Activated naive CD8-positive, alpha-beta T cell treated with anti-CD3 and anti-CD28 coated beads, Interleukin-2, amount 50 U/mL, for 24 hours (primary cell): ENCODE measurements at places on chromosomes 12 and 14.

DNA sequence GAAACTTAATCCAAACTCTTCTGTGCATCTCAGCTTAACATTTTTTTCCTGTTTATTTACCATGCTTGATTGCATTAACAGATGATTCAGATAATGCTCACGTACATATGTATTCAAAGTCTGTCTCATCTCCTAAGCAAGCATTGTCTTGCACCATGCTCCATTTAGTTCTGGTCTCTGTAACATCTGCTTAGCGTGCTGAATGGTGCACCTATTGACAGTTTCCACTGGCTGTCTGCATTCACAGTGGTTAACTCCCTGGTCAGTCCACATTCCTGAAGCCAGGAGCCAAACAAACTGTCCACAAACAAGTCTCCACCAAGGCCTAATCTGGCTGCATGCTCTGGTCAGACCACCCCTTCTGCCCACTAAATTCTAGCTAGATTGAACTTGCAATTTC, 83.9 kb downstream of the KNTC1 start:
- no peak for DNase-seq
- no peak overlapping the region for H3K4me3 ChIP-seq
- H3K36me3 ChIP-seq: peaks cover 57% of the 10 kb centered on the region
- no peaks in the 10 kb centered on the region for H3K27me3 ChIP-seq
- no peak overlapping the region for H3K27ac ChIP-seq

GRCh38 chr12:91364471-91365184, 182.0 kb upstream of the DCN start:
- H3K27me3 ChIP-seq: no peaks in the 10 kb centered on the region
- no peak overlapping the region for H3K27ac ChIP-seq
- no peaks in the 10 kb centered on the region for H3K36me3 ChIP-seq
- DNase-seq: no peak

- H3K27ac ChIP-seq: no peak overlapping the region
- H3K27me3 ChIP-seq: no peaks in the 10 kb centered on the region
- no peak overlapping the region for H3K4me3 ChIP-seq
- DNase-seq: no peak
These were observed 129.1 kb downstream of the GPR135 start for GRCh38 chr14:59336098-59336497.

GRCh38 chr14:69539631-69540410, 34.9 kb downstream of the CCDC177 start:
- peaks cover 25% of the 10 kb centered on the region for H3K27me3 ChIP-seq
- H3K36me3 ChIP-seq: no peaks in the 10 kb centered on the region
- DNase-seq: no peak
- H3K27ac ChIP-seq: no peak overlapping the region

- H3K27ac ChIP-seq: peak overlapping the region; percentile 6
- no peak overlapping the region for H3K4me3 ChIP-seq
- H3K36me3 ChIP-seq: no peaks in the 10 kb centered on the region
- H3K27me3 ChIP-seq: no peaks in the 10 kb centered on the region
These were observed 382.5 kb upstream of the ATP2B1 start for GRCh38 chr12:90090929-90091651.

DNA sequence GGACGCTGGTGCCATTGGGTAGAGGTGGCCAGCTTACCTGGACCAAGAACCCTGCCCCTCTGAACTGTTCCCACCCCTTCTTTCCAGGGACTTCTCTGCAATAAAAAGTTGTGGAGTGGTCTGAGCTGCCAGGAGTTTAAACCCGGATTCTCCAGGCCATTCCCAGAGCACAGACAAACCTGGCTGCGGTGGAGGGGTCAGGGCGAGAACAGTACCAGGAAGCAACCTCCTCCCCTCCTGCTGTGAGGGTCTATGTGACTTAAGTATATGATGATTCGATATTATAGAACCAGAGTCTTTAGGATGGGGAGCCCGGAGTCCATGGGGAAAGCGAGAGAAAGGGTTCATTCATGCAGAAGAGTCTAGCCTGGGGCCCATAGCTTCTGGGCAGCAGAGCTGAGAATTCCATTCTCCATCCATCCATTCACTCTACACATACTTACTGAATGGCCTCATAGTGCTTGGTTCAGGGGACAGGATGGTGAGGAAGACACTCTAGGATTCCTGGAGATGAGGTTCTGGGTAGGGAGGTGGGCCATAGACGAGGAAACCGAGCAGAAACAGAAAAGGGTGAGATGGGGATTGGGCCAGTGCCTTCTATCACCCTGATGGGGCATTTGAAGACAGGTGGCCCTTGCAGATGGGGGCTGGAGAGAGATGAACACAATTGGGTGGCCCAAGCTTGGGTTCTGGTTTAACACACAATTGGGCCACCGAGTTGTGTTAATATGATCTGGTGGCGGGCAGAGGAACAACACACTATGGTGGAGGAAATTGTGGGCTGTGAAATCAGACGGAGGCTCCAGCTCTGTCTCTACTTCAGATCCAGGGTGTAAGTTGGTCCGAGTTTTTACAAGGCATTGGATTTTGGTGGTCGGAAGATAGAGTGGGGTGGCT, 5.2 kb downstream of the KRT86 start:
- no peak overlapping the region for H3K27ac ChIP-seq
- H3K4me3 ChIP-seq: no peak overlapping the region
- peaks cover 21% of the 10 kb centered on the region for H3K27me3 ChIP-seq
- no peak for DNase-seq

DNA sequence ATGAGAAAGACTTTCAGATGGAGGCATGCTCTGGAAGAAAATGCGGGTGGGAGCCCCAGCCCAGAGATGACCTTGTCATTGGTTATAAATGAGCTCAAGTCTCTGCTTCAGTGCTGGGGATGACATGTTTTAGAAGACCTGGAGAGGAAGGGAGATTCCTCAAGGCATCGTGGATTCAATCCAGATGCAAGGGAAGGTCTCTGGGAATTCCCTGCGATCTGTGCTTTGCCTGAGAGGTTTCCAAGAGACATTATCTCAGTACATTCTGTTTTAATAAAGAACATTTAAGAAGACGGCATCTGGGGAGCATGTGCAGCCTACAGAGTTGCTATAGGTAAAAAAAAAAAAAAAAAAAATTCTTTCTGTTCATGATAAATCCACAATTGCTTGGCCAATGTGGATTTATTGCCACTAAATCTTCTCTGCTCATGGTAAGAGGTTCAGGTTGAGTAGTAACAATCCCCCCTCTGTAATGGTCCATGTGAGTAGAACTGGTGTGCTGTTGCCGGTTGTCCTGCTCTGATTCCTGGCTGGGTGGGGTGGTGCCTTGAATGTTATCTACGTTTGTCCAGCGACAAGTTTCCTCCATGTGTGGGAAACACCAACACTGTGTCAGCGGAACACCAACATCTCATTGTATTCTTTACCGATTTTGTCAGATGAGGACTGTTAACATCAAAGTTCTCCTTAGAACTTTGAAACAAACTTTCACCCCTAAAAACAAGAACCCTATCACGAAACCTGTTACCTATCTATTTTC, 230.0 kb downstream of the MSRB3 start:
- no peaks in the 10 kb centered on the region for H3K36me3 ChIP-seq
- H3K27ac ChIP-seq: no peak overlapping the region
- no peak overlapping the region for H3K4me3 ChIP-seq
- H3K4me1 ChIP-seq: no peaks in the 10 kb centered on the region
- no peak for DNase-seq
- peaks cover 5% of the 10 kb centered on the region for H3K27me3 ChIP-seq

DNA sequence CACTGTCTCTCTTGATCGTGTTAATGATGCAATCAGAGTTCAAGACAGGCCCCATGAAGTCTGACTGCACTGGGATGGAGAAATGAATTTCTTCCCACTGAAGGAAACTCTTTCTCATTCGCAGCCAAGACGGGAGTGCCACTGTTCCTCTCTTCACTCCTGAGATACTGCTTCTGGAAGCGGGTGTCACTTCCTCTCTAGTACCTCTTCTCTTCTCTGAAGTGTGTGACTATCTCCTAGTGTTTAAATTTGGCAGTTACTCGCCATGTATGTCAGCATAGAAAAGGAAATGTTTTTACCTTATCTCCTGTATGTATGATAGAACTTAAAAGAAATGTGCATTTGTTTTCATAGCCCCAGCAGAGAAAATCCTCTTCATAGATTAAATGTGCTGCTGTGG, 215.2 kb downstream of the ANO6 start:
- H3K4me3 ChIP-seq: no peak overlapping the region
- no peaks in the 10 kb centered on the region for H3K27me3 ChIP-seq
- peaks cover 10% of the 10 kb centered on the region for H3K4me1 ChIP-seq
- H3K36me3 ChIP-seq: peaks cover 41% of the 10 kb centered on the region
- no peak for DNase-seq
- no peak overlapping the region for H3K27ac ChIP-seq

DNA sequence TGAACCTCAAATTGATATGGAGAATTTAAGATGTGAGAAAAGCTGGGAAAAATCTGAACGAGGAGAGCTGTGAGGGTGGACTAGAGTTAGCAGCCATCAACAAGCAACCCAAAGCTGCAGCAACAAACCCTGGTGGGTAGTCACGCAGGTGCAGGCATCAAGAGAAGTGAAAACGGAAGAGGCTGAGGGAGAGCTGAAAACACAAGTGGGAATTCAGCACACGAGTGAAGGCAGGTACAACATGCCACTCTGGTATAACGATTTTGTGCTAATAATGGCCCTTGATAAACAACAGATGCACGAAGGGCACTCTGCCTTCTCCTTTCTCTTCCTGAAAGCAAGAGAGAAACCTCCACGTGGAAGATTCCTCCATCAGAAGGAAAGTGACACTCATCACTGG, 11.5 kb downstream of the TCL1B start:
- H3K4me1 ChIP-seq: peaks cover 21% of the 10 kb centered on the region
- H3K27me3 ChIP-seq: peaks cover 19% of the 10 kb centered on the region
- H3K4me3 ChIP-seq: no peak overlapping the region
- no peaks in the 10 kb centered on the region for H3K36me3 ChIP-seq
- DNase-seq: no peak

DNA sequence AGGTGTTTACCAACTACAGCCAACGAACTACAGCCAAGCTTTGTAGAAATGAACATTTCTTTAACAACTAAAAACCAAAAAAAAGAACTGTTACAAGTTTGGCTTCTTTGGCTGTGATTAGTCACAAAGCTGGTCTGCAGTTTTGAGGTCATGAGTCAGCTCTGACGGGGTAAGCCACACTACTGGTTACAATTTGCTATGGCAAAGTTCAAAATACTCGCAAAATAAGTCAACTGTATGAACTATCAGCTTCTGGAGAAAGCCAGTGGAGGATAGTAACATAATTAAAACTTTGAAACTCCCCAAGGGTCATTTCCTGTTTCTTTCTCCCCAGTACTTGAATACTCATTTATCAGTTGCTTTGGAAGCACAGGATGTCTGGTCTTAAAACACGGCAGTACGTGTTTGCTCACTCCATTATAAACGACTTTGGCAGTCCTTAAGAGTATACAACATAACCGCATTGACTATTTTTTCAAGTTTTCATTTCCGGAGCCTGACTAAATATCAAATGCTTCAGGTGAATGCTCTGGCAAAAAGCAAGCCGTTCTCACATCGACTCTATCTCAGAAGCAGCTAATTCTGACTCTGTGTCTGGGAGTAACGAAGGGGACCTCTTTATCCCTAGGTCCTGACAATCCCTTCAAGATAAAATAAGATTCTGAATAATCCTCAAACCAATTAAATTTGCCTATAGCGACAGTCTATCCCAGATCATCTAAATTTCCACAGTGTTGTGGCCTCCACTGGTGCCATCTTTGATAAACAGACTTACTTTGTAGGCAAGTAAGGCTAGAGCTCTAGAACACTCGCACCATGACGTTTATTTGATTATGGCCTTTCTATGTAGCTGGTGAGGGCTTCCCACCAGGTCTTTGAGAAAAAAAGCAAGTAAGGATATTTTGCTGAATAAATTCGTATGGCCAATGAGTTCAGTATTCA, 10.6 kb downstream of the PHLDA1 start:
- H3K27me3 ChIP-seq: no peaks in the 10 kb centered on the region
- peaks cover 65% of the 10 kb centered on the region for H3K4me1 ChIP-seq
- H3K36me3 ChIP-seq: no peaks in the 10 kb centered on the region
- H3K4me3 ChIP-seq: peak overlapping the region; percentile 70
- peak; percentile 67 for DNase-seq

GRCh38 chr14:34250959-34251358, 211.1 kb downstream of the SPTSSA start:
- no peak overlapping the region for H3K27ac ChIP-seq
- DNase-seq: no peak
- H3K4me1 ChIP-seq: no peaks in the 10 kb centered on the region
- no peak overlapping the region for H3K4me3 ChIP-seq
- peaks cover 5% of the 10 kb centered on the region for H3K27me3 ChIP-seq

- no peaks in the 10 kb centered on the region for H3K36me3 ChIP-seq
- H3K27me3 ChIP-seq: no peaks in the 10 kb centered on the region
- DNase-seq: no peak
- no peak overlapping the region for H3K4me3 ChIP-seq
- H3K4me1 ChIP-seq: peaks cover 22% of the 10 kb centered on the region
These were observed 160.9 kb upstream of the EEA1 start for GRCh38 chr12:93089805-93090569.

GRCh38 chr12:6367065-6367968, 8.0 kb downstream of the SCNN1A start:
- H3K36me3 ChIP-seq: no peaks in the 10 kb centered on the region
- H3K4me1 ChIP-seq: peaks cover 37% of the 10 kb centered on the region
- no peaks in the 10 kb centered on the region for H3K27me3 ChIP-seq
- no peak for DNase-seq

GRCh38 chr12:41437563-41437962, 249.4 kb downstream of the PDZRN4 start:
- no peak for DNase-seq
- no peaks in the 10 kb centered on the region for H3K36me3 ChIP-seq
- H3K4me1 ChIP-seq: peaks cover 2% of the 10 kb centered on the region
- H3K27me3 ChIP-seq: no peaks in the 10 kb centered on the region
- H3K27ac ChIP-seq: no peak overlapping the region

DNA sequence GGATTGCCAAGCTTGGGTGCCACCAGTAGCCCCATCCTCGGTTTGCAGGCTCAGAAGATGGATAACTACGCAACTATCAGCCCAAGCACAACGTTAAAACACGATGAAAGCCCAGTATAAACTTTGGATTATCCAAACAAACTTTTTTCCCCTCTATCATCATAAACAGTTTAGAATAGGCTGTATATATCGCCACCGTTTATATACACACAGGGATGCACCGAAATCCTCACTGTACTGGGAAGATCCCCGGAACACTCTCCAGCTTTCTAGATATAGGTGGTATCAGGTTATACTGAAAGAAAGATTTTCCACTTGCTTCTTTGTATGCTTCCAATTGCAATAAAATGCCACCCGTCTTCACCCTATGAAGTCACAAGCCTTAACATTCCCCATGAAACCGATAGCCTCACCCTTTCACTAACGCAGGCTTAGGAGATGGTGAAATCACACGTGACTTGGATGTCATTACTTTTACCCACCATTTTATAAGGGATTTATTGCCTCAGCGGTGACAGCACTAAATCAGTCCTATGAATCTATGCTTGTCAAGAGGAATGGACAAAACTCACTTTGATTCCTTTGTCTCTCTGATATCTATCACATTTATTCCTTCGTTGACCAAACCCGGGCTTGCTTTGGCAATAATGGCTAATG, 207.6 kb upstream of the FOXN3 start:
- peaks cover 89% of the 10 kb centered on the region for H3K4me1 ChIP-seq
- H3K27me3 ChIP-seq: no peaks in the 10 kb centered on the region
- DNase-seq: no peak
- H3K27ac ChIP-seq: no peak overlapping the region
